T-cell (primary cell): ENCODE measurements at places on chromosomes 6 and 20. TPM values are rescaled to one million over a fixed set of nuclear protein-coding genes. Genes with fewer than 3 reads are reported as not detected.

- H3K27me3 ChIP-seq = no peaks in the 10 kb centered on the region
- DNase-seq = no peak
- no peaks in the 10 kb centered on the region for H3K36me3 ChIP-seq
- H3K4me1 ChIP-seq = no peaks in the 10 kb centered on the region
Observed at GRCh38 chr6:101705866-101706265, 312.4 kb downstream of the GRIK2 start.

The LY6G6F gene
- not detected for total RNA-seq

GRCh38 chr20:63326314-63327230 is 33.6 kb downstream of the COL20A1 start:
- no peaks in the 10 kb centered on the region for H3K4me1 ChIP-seq
- H3K27ac ChIP-seq = peak overlapping the region; percentile 86
- no peak for DNase-seq

DNA sequence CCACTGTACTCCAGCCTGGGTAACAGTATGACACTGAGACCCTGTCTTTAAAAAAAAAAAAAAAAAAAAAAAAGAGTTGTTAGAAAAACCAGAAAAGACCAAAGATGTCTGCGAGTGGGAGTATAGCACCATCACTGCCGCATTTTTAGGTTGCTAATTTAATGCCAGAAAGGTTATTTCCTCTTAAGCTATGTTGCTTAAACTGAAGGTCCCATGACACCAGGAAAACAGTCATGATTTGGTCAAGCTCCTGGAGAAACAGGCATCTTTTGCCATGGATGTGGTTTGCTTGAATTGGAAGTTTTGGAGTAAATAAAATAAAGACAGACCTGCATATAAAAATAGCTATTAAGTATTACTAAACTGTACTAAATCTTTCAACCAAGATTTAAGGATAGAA is 68.3 kb upstream of the TNFRSF21 start:
- H3K27ac ChIP-seq = no peak overlapping the region
- no peaks in the 10 kb centered on the region for H3K27me3 ChIP-seq
- no peaks in the 10 kb centered on the region for H3K36me3 ChIP-seq
- no peak overlapping the region for H3K4me3 ChIP-seq

GRCh38 chr20:22302039-22302438 is 282.3 kb downstream of the FOXA2 start:
- DNase-seq = no peak
- H3K27me3 ChIP-seq = no peaks in the 10 kb centered on the region
- H3K27ac ChIP-seq = no peak overlapping the region
- H3K36me3 ChIP-seq = no peaks in the 10 kb centered on the region

DNA sequence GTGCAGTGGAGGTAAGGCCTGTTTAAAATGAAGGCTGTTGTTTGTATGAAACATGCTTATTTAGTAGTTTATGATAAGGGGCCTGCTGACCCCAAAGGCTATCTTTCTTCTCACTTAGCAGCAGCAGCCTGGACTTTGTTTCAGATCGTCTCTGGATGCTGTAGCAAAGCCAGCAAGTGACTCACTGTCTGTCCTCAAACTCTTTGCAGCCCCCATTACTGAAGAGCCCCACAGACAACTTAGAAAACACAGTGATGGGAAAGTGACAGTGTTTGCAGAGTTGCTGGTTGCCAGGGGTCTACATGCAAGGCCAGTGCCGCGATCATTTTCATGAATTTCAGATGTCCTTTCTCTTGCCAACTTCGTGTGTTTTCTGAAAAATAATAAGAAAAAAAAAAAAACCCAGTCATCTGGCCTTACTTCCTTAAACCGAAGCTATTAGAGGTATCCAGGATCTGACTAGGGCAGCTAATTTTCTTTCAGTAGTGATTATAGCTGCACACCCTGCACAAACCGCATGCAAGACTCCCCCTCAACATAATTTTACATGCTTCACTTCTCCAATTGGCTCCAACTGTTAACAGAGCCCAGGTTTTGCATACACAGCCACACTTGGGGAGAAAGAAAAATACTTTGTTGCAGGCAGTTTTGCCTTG is 11.6 kb upstream of the F13A1 start:
- no peaks in the 10 kb centered on the region for H3K27me3 ChIP-seq
- no peaks in the 10 kb centered on the region for H3K4me1 ChIP-seq
- no peak for DNase-seq

GRCh38 chr6:37287519-37288157 is 29.7 kb upstream of the TMEM217 start:
- H3K27ac ChIP-seq = no peak overlapping the region
- H3K4me3 ChIP-seq = no peak overlapping the region
- H3K4me1 ChIP-seq = peaks cover 15% of the 10 kb centered on the region
- DNase-seq = no peak
- no peaks in the 10 kb centered on the region for H3K27me3 ChIP-seq
- H3K36me3 ChIP-seq = peaks cover 18% of the 10 kb centered on the region
